Aorta (tissue), 5 donors: ENCODE measurements at places on chromosomes 4 and X. TPM values are rescaled to one million over a fixed set of nuclear protein-coding genes. Genes with fewer than 3 reads are reported as not detected.

Gene ODAM
- total RNA-seq = not detected

Gene UCHL1
- total RNA-seq = 49.2 TPM

GRCh38 chrX:79366556-79366872 is 620 bp downstream of the ITM2A start:
- DNase-seq = no peak

GRCh38 chrX:74906417-74906816 is 18.8 kb downstream of the NEXMIF start:
- DNase-seq = no peak
